Peyer's patch (tissue), 4 donors: ENCODE measurements at places on chromosomes 3 and 15. TPM values are rescaled to one million over a fixed set of nuclear protein-coding genes. Genes with fewer than 3 reads are reported as not detected.

DNA sequence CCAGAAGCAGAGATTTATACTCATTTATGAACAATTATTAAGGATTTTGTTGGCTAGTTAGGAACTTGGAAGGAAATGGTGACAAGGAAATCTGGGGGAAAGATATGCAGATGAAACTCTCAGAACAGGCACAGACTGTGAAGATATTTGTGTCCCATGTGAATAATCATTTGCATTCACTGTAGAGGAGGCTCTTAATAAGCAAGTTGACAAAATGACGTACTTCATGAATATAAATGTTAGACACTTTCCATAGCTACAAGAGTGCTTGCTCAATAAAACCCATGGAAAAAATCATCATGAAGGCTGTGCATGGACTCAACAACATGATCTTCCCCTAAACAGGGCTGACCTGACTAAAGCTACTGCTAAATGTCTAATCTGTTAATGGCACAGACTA is 59.7 kb downstream of the MAP4 start:
- DNase-seq: no peak

DNA sequence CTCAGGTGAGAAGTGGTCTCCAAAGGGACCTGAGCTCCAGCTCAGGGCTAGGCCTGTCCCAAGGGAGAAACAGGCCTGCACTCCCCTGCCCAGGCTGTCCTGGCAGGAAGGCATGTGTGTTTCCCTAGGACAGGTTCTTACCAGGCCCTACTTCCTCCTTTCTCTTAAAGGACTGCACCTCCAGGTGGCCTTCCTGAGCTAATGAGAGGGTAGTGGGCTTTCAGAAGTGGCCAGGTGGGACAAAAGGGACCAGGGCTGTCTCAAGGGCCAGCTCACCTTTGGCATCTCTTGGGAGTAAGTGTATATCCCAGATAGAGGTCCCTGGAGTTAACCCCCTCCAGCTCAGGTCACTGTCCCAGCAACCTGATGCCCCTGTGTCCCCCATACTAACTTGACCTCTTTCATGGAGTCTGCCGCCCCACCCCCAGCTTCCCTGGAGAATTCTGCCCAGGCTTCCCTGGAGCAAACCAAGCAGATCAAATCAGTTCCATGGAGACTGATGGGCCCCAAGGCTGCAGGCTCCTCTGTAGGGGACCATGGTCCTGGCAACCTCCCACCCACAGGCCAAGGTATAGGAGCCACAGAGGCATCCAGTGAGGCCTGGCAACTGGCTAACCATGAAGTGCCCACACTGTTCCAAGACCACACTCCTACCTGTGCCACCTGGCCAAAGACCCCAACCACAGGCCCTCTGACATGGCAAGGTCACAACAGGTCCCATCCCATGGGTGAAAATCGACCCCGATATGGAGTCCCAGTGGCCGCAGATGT is 67.6 kb downstream of the ZNF445 start:
- DNase-seq: no peak

- DNase-seq: no peak
Measured at GRCh38 chr3:101886626-101887025, 37.3 kb downstream of the NFKBIZ start.

- DNase-seq: no peak
Measured at GRCh38 chr3:188270423-188270972, 116.5 kb downstream of the LPP start.

GRCh38 chr3:55678546-55679216 is 191.6 kb upstream of the WNT5A start:
- no peak for DNase-seq

- no peak for DNase-seq
Measured at GRCh38 chr3:47366833-47367232, 14.0 kb upstream of the PTPN23 start.

KLF15 gene
- 9.8 TPM for total RNA-seq

REC114 gene
- not detected for total RNA-seq

IQCF5 gene
- not detected for total RNA-seq

CLRN1 gene
- not detected for total RNA-seq

PAQR9 gene
- not detected for total RNA-seq
